ENCODE measurements at places on chromosomes 6 and 20.

GRCh38 chr6:82364087-82365015, 734 bp downstream of the TPBG start:
- DNase-seq, result no peak

- DNase-seq, result no peak
These were observed 20.1 kb downstream of the PCMT1 start for GRCh38 chr6:149769676-149770075.

DNA sequence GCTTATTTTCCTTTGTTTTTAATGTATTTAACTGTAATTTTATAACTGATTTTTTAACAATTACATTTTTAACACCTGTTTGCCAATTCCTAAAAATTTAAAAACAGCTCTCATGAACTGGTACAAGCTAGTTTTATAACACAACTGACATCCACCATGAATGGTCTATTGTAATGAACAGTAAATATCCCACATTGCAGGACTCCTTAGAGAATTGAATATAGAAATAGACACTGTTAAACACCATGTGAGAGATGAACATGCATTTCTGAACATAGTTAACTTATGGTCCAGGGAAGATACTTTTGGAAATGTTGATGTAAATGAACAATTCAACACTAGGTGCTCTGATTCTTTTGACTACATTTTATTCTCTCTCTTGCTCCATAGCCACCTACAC, 195.1 kb upstream of the GMDS start:
- no peak for DNase-seq

GRCh38 chr6:679282-679681, 13.7 kb downstream of the EXOC2 start:
- DNase-seq, result no peak

GRCh38 chr20:36112112-36112511, 42.4 kb upstream of the EPB41L1 start:
- DNase-seq, result no peak

- DNase-seq, result no peak
These were observed 6.3 kb downstream of the CCR6 start for GRCh38 chr6:167129159-167129558.

DNA sequence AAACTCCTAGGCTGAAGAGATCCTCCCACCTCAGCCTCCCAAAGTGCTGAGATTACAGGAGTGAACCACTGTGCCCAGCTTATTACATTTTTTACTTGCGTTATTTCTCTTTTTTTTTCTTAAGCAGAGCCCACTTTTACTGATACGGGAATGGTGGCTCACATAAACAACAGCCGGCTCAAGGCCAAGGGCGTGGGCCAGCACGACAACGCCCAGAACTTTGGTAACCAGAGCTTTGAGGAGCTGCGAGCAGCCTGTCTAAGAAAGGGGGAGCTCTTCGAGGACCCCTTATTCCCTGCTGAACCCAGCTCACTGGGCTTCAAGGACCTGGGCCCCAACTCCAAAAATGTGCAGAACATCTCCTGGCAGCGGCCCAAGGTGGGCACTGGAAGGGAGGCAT, 10.5 kb downstream of the CAPN11 start:
- DNase-seq, result no peak

DNA sequence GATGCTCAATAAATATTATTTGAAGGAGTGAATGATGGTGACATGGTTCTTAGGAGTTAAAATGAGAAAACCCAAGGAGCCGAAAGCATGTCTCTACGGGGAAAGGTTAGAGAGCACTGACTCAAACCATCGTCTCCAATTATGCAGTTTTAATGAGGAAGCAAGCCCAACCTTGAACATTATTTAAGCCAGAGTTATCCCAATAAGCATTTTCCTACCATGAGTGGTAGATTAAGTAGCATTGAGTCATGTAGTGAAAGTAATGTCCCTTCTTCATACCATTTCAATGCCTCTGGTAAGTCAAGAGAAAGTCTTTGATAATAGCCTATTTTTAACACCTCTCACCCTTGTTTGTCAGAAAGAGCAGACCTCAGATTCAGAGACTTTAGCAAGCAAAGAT, 13.5 kb downstream of the TSHZ2 start:
- no peak for DNase-seq

DNA sequence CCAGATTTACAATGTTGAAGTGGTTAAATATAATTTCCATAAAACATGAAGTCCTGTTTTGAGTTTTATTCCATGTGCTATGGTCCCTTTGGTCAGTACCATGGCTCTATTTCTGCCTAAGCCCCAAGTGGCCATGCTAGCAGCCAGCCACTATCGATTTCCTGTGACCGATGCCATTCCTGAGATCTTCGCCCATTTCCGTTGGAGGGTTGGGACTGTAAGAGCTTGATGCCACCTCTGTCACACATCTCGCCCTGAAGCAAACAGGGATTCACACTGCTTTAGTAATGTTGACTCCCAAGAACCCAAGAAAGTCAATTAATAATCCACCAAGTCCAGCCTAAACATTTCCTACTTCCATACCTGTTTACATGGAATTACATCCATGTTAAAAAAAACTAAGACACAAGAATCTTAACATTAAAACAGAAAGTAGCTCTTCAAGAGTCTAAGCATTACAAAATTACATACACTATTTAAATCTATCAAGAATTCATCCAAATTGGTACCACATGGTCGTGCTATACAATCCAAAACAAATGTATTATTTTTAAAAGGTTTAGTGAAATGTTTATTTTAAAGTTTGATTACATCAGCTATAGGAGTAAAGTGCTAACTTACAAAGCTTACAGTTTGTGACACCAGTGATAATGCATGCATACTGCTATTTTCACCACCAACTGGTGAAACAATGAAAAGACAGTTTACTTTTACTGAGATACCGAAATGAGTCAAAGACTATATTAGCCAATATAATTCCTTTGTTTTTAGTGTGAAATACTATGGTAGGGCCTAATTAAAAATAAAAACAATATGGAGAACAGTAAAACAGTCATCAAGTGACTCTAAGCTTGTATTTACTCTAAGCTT, 2.5 kb downstream of the RBM39 start:
- DNase-seq, result no peak

GRCh38 chr20:18255526-18255925, 32.8 kb upstream of the ZNF133 start:
- DNase-seq, result no peak

GRCh38 chr6:32131439-32131948, 1.4 kb upstream of the FKBPL start:
- DNase-seq, result no peak

DNA sequence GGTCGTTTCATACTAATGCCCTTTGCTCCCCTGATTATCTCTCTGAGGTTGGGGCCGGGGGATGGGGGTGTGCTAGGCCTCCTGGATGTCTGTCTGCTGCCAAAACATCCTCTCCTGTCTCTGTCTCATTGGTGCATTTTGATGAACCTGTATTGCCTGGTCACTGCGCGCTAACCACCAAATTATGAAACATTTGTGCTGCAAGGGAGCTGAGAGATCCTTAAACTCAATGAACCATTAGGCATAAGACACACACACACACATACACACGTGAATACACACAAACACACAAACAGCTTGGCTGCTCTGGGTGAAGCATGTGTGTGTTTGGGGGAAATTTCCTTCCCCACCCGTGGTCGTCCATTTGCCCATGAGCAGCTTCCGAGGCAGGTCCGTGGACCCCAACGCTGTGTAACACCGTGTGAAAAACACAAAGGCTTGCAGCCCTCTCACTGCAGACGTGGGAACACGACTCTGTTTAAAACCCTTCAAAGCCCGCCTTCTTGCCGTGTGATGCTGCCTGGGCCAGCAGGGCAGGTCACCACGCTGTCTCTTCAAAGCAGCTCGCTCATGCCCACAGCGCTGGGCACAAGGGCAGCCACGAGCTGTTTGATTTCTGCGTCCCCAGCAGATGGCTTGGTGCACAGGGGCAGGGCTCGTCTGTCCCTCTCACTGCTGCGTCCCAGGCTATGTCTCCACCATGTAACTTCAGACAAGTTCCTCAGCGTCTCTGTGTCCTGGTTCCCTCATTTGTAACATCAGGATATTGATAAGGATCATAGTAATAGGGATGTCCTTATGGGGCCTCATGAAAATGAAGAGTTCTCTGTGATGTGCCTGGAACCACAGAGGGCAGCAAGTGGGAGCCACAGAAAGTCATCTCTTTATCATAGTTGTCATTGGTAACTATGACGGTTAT, 96.8 kb downstream of the CDH26 start:
- DNase-seq, result no peak

Measured in stimulated activated CD8-positive, alpha-beta memory T cell treated with anti-CD3 and anti-CD28 coated beads, Interleukin-7, amount 100 ng/mL, for 24 hours (primary cell).